Stimulated activated CD4-positive, alpha-beta T cell treated with anti-CD3 and anti-CD28 coated beads, Interleukin-1b, Interleukin-23, amount 100 ng/mL, for 1 hour (primary cell): ENCODE measurements at places on chromosomes 6 and 20.

DNA sequence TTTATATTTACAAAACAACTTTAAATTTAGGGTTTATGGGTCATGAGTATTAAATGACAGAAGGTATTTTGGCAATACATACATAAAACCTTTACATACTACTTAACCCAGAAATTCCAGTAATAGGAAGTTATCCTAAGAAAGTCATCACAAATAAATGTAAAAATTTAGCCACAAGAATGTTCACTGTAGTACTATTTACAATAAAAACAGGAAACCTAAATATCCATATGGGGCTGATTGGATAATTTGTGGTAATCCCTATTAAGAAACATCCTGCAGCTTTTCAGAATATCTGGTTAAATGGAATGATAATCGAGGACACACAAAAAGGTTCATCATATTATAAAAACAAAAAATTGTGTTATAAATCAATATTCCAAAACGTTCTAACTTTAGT is 44.4 kb downstream of the TRAM2 start:
- DNase-seq = no peak

- no peak for DNase-seq
Observed at GRCh38 chr6:167098825-167099225, 24.1 kb upstream of the CCR6 start.

DNA sequence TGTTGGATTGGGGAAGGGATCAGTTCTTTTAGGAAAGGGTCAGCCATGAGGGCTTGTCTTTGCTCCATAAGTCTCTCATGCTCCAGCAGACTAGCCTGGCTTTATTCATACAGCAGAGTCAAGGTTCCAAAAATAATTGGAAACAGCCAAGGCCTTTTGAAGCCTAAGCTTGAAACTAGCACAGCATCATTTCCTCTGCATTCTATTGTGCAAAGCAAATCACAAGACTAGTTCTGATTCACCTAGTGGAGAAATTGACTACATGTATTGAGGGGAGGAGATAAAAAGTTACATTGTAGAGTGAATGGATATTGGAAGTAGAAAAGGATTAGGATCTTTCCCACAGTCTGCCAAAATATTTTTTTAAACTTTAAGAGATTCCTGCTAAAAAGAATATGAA is 159.3 kb upstream of the PLCB4 start:
- DNase-seq = no peak

DNA sequence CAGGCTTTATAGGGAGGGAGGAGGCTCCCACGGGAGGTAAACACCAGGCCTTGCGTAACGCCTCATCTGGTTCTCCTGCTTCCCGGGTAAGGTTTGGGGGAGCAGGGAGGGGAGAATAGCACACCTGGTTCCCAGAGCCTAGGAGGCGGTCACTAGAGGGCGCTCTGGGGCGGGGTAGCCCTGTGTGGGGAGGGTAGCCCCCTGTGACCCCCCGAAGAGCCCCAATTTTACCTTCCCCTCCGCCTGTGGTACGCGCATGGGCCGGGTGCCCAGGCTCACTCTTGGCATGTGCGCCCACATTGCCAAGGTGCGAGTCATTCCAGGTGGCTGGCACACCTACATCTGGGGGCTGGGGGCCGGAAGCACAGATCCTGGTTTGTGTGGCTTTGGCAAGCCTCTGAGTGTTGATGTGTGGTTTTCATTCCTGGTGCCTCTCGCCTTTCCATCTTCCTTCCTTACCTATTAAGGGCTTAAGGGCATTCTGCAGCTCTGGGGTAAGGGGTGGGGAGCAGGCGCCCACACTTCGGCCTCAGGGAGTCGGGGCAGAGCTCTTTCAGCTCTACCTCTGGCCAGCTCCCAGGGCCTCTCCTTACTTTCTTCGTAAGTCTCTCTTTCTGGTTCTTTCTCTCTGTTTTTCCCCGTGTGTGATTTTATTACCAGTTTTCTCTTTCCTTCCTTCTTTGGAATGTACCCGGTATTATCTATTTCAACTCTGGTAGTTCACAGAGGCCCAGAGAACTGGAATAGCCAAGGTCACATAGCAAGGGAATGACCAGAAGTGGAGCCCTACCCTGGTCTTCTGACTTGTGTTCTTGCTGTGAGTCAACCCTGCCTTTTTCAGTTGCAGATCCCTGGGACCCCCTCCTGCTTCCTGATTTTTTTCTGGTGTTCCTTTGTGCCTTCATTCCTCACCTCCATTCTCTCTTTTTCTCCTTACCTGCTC is 492 bp upstream of the RNF39 start:
- DNase-seq = no peak

- DNase-seq = no peak
Observed at GRCh38 chr20:43723186-43723585, 3.6 kb downstream of the GTSF1L start.

- no peak for DNase-seq
Observed at GRCh38 chr20:20205141-20205861, 153.0 kb downstream of the CFAP61 start.

GRCh38 chr6:146426516-146426915 is 117.1 kb upstream of the RAB32 start:
- DNase-seq = no peak

DNA sequence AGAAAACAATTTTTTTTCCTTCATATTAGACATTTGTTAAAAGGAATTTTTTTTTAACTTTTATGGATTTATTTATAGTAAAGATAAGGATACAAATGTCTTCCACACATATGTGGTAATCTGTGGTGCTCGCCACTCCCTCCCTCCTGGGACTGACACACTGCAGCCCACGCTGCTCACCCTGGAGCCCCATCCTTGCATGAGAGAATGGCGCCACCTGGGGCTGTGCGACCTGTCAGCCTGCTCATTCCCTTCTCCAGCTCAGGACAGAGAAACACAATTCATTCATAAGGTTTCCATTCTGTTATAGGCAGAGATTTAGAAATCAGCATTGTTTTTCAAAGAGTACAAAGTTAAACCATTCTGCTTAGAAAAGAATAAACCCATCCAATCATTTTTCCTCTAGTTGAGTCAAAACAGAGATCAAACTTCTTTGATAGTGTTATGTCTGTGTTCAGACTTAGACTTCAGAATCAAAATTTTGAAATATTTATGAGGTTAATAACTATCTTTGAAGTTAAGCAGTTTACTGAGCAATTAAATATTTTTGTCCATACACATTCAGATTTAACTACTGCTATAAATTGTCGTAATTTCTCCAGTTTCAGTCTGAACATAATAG is 42.8 kb upstream of the DYNLRB1 start:
- no peak for DNase-seq

DNA sequence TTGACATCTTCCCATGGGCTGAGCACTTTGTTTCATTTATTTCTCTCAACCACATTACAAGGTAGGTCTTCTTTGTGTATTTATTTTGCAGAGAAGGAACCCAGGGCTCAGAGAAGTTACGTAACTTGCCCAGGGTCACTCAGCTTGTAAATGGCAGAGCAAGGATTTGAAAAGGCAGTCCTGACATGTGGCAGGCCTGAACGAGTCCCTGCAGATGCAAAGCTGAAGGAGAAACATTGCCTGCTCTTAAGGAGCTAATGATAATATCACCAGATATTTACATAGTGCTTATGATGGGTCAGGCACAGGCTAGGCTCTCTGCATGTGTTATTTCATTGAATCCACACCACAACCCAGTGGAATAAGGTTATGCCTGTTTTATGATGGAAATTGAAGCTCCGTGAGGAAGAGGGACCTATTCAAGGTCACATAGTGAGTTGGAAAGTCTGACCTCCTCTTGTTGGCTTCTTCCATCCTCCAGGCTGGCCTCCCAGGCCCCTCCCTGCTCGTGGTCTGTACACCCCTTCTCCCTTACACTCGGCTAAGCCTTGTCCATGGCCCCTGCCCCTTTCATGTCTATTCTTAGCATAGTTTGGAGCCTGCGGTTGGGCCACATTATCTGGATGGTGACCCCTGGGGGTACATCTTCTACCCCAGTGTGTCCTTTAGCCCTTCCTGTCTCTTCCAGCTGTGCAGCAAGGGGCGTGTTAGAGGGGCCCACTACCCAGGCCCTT is 12.5 kb downstream of the MYH7B start:
- no peak for DNase-seq

GRCh38 chr6:74519163-74519562 is 686.7 kb downstream of the COL12A1 start:
- DNase-seq = no peak

- no peak for DNase-seq
Observed at GRCh38 chr20:13613917-13614316, 24.8 kb downstream of the TASP1 start.

GRCh38 chr6:66396549-66396948 is 689.5 kb upstream of the EYS start:
- DNase-seq = no peak

DNA sequence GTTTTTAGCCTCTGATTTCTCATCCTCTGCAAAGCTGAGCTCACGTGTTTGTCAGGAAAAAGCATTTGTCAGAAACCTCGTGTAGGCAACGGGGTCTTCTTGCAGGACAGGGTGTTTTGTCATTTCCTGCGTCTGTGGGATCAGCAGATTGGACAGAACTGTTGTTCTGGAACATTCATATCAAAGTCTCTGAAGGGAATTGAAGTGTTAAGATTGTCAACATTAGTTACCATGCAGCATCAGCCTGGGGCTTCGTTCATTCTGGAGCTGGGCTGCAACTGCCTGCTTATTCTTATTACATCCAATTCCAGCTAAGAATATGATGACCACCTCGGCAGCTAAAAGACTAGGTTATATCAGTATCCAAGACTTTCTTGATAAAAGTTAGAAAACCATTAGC is 71.0 kb upstream of the RALGAPA2 start:
- DNase-seq = no peak

DNA sequence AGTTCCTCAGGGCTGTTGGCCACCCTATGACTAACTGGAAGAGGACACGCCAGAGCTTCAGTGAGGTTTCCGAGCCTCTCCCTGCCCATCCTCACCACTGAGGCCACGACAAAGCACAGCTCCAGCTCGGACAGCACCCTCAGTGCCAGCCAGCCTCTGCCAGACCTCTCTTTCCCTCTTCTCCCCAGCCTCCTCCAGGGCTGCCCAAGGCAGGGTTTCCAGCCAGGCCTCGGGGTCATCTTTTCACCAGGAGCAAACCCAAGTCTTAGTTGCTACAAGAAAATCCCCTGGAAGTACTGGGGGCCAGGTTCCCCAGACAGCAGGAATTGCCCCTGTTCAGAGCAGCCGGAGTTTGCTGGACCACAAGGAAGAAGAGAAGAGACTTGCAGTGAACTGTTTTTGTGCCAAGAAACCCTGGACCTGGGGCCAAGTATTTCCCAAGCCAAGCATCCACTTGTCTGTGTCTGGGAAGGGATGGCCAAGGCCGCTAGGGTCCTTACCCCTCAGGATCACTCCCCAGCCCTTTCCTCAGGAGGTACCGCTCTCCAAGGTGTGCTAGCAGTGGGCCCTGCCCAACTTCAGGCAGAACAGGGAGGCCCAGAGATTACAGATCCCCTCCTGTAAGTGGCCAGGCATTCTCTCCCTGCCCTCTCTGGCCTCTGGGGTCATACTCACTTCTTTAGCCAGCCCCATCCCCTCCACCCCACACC is 41.6 kb downstream of the PLAGL2 start:
- no peak for DNase-seq

DNA sequence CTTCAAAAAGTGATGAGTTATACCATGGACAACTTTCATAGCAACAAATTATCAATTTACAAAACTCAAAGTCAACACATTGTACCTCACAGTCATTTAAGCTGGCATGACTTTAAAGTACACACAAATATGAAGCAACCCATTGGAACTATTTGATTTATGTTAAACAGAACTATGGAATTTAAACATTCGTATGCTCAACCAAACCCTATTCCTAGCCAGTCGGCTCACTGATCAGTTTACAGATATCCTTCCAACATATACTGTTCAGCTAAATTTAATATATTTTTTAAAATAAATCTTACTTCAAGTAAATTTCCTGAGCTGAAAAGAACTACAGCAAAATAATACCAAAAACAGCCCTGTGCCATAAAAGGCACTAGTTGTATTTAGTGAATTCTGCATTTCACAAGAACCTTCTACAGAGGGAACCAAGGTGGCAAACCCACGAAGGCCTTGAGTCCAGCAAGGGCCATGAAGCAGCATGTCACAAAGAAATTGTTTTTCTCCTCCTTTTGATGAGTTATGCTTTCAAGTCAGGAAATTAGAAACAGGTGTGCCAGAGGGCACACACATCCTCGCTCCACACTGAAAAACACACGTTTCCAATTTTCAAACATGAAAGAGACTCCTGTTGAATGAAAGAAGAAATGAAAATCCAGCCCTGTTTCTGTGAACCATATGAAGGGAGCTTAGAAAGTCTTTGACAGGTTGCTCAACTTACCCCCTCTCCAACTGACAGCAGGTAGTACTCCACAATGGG is 122.8 kb downstream of the TASP1 start:
- DNase-seq = no peak

GRCh38 chr6:56758553-56758952 is 115.9 kb upstream of the DST start:
- DNase-seq = no peak

GRCh38 chr20:11891077-11891775 is 26.5 kb upstream of the BTBD3 start:
- DNase-seq = no peak

DNA sequence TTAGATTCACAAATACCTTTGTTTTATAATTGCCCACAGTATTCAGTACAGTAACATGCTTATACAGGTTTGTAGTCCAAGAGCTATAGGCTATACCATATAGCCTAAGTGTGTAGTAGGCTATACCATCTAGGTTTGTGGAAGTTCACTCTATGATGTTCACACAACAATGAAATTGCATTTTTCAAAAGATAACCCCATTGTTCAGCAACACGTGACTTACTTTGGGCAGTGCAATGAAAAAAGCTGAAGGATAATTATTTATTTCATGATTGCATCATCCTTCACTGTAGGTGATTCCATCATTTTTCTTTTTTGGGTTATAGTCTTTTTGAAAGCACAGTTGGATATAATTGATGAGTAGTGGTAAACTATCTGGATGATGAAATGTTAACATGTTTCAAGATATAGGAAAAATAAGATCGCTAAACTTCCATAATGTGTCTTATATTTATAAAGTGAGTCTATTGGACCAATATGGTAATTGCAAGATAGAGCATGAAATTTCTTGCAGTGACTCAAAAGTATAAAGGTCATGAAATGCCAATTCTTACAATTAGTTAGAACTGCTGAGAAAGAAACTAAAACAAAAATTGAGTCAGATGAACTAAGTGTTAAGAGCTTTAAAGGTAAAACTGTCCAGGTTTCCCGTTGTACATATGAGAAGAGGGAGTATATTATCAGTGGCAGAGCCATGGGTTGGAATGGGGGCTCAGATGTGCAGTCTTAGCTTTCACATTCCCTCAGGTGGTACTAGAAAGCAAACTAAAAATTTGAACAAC is 164.4 kb downstream of the ZFAND3 start:
- DNase-seq = no peak

- no peak for DNase-seq
Observed at GRCh38 chr20:34072076-34072475, 40.0 kb downstream of the EIF2S2 start.

GRCh38 chr20:34582911-34583310 is 24.4 kb downstream of the MAP1LC3A start:
- no peak for DNase-seq

- no peak for DNase-seq
Observed at GRCh38 chr20:13213335-13213734, 7.7 kb upstream of the ISM1 start.
